ENCODE measurements at places on chromosomes 5 and 9.

DNA sequence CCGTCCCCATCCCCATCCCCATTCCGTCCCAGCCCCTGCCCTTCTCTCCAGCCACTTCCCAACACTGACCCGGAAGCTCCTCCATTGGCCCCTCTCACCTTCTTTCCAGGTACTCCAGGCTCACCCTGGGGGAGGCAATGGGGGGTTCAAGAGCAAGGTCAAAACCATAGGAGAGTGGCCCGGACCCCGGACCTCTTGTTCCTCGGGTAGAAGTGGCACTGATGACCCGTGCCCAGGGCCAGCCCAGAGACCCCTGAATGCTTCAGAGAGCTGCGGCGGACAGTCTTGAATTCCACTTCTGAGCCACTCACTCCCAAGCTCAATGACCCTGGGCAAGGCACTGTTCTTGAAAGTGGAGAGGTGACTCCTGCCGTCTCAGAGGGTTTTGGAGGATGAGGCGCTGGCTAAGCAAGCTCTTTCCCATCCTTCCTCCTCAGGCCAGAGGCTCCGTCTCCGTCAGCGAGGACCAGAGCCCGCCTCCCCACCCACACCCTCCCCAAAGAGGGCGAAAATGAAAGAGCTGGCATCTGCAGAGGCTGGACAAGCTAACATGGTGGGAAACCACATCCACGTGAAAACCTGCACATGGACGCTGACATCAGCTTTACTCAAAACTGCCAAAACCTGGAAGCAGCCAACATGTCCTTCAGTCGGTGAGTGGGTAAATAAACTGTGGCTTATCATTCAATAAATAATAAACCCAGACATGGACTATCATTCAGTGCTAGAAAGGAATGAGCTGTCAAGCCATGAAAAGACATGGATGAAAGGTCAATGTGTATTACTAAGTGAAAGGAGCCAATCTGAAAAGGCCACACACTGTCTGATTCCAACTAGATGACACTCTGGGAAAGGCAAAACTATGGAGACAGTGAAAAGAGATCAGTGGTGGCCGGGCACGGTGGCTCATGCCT, 27.3 kb upstream of the PHYKPL start:
- no peak for DNase-seq

GRCh38 chr9:114462791-114463190, 42.5 kb downstream of the WHRN start:
- DNase-seq, result no peak

DNA sequence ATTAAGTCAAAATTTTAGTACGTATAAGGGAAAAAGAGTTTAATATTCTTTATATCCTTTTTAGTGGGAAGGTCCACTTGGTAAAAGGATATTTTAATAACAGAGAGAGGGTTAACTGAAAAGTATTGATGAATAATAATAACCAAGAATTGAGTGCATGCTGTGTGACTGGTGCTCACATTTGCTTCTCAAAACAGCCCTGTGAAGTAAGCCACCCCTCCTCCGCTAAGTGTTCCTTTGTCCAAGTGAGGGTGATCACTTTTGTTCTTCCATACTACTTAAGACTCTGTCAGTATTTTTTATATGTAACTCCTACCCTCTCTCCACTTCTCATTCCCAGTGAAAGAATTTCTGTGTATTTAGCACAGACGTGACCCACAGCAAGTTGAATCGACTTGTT, 51.5 kb downstream of the SLC44A1 start:
- DNase-seq, result no peak

GRCh38 chr9:80811003-80811402, 878.3 kb downstream of the TLE1 start:
- DNase-seq, result no peak

DNA sequence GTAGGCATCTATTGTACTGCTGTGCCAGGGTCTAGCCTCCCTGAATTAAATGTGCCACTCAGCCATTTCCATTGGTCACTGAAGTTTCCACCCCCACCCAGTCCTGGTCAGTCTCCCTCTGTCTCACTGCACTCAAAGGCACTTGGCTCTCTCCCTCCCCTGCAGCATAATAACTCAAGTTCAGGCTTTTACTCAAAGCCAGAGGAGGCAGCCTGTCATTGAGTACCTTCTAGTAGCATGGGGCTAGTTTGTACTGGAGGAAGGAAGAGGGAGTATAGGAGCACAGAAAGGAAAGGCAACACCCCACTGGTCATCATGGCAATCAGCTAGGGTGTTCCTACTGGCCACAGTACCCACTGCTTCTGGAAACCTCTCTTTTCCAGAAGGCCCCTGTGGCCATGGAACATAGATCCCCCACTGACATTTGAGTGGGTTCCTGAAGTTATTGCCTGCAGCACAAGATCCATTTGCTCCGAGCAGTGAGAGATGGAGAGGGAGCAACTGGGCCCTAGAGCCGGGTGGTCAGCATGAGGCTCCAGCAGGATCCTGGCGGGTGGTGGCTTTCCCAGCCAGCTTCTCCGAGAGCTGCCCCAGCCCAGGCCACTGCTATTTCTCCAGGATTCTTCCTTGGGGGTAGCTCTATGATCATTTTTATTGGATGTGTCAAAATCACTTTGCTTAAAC, 89.9 kb upstream of the CPEB4 start:
- DNase-seq, result no peak
